Activated T-helper 17 cell treated with anti-CD3 and anti-CD28 coated beads, Interleukin-2, amount 50 U/mL, for 72 hours (primary cell): ENCODE measurements at places on chromosomes 12 and 14.
A peak's percentile ranks its signal among the peaks of the same experiment; 100 is the strongest.

- ATAC-seq, result no peak
These were observed 28.6 kb upstream of the AEBP2 start for GRCh38 chr12:19410629-19411185.

DNA sequence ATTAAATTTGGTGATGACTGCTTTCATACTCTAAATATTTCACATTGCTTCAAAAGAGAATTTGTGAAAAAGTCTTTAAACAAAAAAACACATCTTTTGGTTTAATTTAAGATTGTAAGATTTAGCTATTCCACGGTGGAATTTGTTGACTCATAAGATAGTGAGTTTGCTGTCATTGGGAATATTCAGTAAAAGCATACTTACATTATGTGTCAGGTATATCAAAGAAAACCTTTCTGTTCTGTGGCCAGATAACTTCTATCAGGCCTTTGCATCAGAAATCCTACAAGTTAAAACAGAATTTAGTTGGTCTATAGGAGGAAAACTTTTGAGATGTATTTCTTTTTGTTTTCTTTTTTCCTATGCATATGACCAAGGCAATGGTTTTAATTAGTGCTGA, 148.8 kb upstream of the E2F7 start:
- ATAC-seq, result no peak

- ATAC-seq, result peak; percentile 94
These were observed 29.1 kb downstream of the NFYB start for GRCh38 chr12:104108755-104109445.

GRCh38 chr12:31371256-31371620, 45.3 kb upstream of the SINHCAF start:
- ATAC-seq, result no peak

DNA sequence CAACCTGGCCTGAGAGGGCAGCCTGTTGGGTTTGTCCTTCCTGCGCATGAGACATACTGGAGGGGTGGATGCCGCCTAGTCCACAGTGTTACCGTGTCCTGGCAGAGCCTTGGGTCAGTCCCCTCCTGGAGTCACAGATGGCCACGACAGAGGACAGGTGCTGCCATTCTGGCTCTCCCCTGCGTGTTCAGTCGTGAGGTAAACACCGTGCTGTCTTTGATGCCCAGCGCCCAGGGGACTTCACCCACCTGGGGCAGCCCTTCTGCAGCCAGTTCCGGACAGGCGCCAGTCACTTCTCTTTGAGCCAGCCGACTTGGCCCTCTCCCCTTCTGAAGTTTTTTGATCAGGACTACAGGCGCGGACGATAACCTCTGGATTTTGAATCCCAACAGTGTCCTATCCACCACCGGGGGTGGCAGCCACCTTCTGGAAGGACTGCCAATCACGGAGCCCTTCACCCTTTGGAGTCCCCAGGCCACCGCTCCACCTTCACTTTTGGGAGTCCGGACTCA, 933.0 kb downstream of the DIO2 start:
- ATAC-seq, result no peak

DNA sequence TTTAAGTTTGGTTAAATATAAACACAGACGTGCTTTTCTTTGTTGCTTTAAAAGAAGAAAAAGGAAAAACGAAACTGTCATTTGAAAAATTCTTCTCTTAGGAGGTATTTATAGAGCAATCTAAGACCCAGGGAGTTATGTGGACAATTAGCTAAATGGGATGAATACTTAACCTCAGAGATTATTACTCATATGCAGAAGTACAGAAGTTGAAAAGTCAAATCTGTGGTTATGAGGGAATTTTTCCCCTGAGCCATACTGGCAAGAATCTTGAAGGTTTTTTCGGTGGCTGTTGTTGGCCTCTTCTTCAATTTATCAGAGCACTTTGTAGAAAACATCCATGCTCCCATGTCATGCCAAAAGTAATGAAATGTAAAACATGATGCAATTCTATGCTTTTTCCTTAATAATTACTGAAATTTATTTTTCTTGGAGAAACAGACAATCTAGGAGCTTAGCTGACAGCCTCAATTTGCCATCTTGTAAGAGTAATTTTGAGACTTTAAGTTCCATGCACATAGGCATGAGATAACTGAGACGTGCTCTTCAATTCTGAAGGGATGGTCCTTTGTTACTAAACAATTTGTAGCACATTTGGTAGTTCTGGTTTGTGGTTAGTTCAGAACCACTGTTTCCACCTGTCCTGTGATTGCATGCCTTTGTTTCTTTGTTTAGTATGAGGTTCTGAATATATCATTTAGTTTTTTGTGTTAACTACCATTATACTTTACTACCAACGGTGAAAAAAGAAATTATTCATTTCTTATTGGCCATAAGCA, 126.6 kb downstream of the BCAT1 start:
- ATAC-seq, result peak; percentile 82

GRCh38 chr12:18981732-18982131, 147.8 kb upstream of the PLEKHA5 start:
- ATAC-seq, result no peak

- ATAC-seq, result no peak
These were observed 51.0 kb upstream of the NAP1L1 start for GRCh38 chr12:76135456-76135855.

- ATAC-seq, result no peak
These were observed 17.4 kb upstream of the KRT7 start for GRCh38 chr12:52215587-52216031.

DNA sequence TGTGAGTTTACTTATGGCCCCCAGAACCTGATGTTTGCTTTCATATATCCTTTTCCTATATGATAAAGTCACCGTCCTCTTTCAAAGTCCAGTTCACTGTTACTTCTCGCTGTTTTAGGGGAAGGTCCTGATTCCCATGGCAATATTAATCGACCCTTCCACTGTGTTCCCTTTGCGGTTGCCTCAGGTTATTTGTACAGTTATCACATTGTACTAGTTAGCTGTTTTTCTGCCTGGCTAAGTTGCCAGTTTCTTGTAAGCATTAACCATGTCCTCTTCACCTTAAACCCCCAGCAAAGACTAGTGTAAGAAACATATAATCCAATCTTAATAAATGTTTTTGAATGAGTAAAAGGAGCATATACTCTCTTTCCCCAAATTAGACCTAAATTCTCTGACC, 115.0 kb upstream of the PPFIA2 start:
- ATAC-seq, result no peak

DNA sequence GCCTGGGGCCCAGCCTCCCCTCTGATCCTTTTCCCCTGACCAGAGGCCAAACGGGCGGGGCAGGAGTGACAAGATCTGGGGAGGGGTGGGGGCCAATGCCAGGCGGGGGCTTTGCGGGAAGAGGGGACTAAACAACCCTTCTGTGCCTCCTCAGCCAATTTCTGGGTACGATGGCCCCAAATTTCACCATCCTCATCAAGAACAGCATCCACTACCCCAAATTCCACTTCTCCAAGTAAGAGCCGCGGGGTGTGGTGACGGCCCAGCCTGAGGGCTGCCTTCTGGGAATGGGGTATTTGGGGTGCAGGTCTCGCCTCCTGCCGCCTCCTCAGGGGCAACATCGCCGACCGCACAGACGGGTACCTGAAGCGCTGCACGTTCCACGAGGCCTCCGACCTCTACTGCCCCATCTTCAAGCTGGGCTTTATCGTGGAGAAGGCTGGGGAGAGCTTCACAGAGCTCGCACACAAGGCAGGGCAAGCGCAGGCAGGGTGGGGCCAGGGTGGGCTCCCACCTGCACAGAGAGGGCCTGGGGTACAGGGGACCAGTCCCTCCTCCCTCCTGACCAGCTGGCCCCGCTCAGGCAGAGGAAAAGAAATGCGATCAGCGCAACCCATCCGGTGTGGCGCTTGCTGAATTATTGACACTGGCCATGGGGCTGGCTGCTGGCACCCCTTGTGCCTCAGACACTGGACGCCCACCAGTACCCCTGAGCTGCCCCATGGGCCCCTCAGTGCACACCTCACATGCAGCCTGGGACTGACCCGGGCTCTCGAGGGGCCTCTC, 1.7 kb downstream of the P2RX2 start:
- no peak for ATAC-seq

GRCh38 chr12:49428793-49429192, 61.5 kb downstream of the SPATS2 start:
- no peak for ATAC-seq

DNA sequence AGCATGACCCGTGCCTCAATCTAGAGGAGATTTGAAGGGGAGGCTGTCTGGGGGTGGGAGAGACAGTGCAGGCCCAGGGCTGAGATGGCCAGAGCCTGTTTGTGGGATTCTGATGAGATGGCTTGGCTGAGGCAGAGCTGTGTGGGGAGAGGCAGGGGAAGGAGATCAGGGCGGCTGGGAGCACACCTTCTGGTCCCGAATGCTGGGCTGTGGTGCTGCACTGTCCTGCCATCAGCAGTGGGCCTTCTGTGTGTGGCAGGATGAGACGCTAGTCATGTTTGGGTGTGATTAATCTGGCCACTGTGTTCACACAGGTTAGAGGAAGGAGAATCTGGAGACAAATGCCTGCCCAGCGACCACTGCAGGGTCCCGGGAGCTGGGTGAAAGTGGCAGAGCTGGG, 300.9 kb downstream of the CACNA1C start:
- ATAC-seq, result no peak

- ATAC-seq, result peak; percentile 77
These were observed 11.7 kb downstream of the RACGAP1 start for GRCh38 chr12:50013361-50014147.
